ENCODE measurements at places on chromosomes 7 and 10. TPM values are rescaled to one million over a fixed set of nuclear protein-coding genes. Genes with fewer than 3 reads are reported as not detected.
A peak's percentile ranks its signal among the peaks of the same experiment; 100 is the strongest.

ASZ1 gene
- total RNA-seq, result not detected

PDE6C gene
- total RNA-seq, result not detected

GIMAP5 gene
- total RNA-seq, result 32.1 TPM

ODAD2 gene
- total RNA-seq, result 0.22 TPM

GRID2IP gene
- 0.12 TPM for total RNA-seq

CPED1 gene
- total RNA-seq, result not detected

STEAP4 gene
- not detected for total RNA-seq

HGF gene
- not detected for total RNA-seq

SEMA4G gene
- total RNA-seq, result 0.48 TPM

XPNPEP1 gene
- total RNA-seq, result 52.2 TPM

SORBS1 gene
- total RNA-seq, result 0.77 TPM

GSTO2 gene
- 3.6 TPM for total RNA-seq

MNX1 gene
- total RNA-seq, result not detected

GIMAP4 gene
- 180 TPM for total RNA-seq

ZNF467 gene
- 0.93 TPM for total RNA-seq

WEE2 gene
- not detected for total RNA-seq

DNA sequence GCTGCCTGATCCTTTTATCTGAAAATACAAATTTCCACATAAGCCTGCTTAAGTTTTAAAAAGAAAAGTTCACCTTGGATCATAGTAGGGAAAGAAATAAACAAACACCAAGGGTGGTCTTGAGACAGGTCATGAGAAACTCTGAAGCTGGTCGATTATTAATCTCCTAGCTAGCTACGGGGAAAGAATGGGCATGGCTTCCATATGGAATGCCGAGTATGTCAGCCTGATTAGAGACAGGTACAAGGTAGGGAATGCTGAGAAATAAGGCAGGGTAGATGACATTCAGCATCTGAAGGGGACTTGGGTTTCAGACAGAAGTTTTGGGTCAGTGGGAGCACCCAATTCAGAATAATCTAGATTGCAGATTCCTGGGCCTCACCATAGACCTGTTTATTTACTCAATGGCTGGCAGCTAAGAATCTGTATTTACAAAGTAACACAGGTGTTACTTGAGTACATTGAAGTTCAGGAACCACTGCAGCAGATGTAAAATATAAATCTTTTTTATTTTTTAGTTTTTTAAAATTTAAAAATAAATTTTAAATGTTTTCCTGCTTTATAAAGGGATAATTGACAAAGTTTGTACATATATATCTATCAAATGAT is 49.0 kb downstream of the SCIN start:
- DNase-seq, result no peak

DNA sequence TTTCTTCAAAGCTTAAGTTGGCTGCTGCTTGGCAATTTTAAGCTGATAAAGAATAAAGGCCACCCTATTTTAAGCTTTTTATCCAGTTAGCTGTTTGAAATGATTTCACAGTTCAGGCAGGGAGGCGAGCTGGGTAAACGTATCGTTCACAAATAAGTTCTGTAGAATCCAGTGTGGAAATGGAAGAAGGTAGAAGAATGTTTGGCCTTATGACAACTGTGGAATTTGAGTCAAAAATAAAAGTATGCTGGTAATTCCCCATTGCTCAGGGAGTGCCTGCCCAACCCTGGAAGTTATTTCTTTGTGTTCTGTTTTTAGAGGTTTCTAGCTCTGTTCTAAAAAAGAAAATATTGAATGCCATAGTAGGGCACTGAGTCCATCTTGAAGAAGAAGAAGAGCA is 113.1 kb downstream of the ARL4A start:
- no peak for DNase-seq

DNA sequence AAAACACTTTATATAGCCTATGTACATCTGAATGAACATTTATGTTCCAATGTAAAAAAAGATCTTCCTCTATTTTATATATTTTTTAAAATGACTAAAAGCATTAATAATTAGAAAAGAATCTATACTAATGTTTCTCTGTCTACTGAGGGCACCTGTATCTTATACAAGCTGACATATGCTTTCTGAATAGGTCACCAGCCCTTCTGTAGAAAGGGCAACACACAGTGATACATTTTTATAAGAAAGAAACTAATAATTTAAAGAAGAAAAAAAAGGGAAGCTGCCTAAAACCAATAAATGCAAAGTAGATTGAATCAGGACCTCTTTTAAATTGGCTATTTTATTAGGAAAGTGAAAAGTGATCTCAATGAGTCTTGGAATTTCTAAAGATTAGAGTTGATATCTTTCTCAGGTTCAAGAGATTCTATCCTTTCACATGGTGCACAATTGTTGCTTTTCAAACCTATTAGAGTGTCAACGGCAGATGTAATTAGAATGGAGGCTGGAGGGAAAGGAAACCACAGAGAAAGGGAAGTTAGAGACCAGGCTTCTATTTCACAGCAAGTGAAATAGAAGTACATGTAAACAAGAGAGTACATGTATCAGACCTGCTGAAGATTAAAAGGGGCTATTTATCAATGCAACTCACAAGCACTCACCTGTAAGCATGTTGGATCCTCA is 6.3 kb downstream of the MTPN start:
- DNase-seq, result no peak

DNA sequence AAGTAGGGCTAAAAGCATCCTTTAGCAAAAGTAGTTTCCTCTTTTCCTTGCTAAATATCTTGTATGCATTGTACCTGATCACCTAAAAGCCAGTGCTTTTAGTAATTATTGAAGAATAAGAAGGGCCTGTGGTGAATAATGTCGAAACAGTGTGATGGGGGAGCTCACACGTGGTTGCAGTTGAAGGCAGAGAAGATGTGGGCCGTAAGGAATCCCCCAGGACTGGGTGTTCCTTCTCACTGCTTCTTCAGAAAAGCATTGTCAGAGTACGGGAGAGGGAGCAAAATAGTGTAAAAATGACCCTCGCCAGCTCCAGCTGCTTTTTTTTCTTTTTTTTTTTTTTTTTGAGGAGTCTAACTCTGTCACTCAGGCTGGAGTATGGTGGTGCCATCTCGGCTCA is 201.1 kb downstream of the NSUN6 start:
- no peak for DNase-seq

DNA sequence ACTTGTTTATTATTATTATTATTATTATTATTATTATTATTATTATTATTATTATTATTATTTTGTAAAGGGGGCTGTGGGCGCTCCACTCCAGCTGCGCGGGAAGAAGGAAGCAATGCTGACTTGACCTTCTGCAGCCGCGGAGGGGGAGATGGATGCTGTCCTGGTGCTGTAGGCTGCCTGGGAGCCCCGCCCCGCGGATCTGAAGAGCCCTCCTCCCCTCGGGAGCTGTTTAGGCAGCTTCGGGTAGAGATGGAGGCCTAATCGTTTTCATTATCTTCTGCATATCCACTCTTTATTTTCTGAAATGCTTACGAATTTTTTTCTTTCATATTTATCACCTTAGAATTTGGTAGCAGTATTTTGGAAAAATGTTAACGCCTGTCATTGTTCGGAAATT is 101.2 kb upstream of the KLF6 start:
- no peak for DNase-seq

- no peak for DNase-seq
Observed at GRCh38 chr7:159042103-159042502, 102.6 kb downstream of the VIPR2 start.

GRCh38 chr10:110803830-110804338 is 67.8 kb upstream of the PDCD4 start:
- peak; percentile 59 for DNase-seq

DNA sequence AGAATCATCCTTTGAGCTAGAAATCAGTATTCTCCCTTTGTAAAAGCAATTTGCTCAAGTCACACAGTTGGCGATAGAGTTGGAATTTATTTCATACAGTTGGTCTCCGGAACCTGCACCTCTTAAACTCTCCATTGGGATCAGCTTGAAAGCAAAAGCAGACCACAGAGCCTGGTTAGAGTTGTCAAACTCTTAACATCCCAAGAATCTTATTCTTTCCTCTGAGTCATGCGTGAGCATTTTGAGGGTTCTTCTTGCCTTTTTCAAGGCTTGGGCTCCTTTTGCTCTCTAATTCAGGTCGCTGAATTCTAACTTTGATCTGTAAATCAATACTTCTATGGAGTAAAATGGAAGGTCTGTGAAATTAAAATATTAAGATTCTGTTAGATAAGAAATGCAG is 19.6 kb upstream of the SCIN start:
- DNase-seq, result no peak

DNA sequence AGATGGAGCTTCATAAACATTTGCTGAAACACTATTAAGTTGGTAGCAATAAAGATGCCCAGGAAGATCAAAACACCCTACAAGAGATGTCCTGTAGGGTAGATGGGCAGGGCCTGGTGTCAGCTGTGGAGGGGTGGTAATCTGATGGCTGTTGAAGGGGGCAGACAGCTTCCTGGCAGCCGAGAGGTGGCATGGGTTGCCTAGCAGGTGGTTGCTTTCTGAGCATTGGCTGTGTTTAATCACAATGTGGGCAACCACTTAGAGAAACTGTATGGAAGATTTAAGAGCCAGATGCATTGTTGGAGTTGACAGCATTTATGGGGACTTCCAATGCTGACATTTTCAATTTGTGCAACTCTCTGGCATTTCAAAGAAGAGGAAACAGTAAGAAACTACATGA is 79.9 kb upstream of the SLC26A5 start:
- DNase-seq, result no peak

- peak; percentile 67 for DNase-seq
Observed at GRCh38 chr10:17257466-17258321, 29.7 kb downstream of the VIM start.

DNA sequence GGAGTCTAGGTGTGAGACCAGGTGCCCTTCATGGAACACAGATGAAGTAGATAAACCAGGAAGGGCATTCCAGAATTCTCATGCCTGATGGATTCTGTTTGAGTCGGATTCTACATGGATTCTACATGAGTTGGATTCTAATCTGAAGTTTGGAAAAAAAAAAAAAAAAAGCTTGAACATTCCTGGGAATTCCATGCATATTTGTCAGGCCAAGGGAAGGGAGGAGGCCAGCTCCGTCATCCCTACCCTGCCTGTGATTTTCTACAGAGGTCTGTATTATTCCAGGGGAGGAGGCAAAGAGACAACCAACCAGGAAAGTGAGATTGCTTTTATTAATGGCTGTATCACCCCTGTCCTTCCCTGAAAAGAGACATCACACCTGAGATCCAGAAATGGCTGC is 27.8 kb upstream of the EBLN1 start:
- DNase-seq, result no peak

DNA sequence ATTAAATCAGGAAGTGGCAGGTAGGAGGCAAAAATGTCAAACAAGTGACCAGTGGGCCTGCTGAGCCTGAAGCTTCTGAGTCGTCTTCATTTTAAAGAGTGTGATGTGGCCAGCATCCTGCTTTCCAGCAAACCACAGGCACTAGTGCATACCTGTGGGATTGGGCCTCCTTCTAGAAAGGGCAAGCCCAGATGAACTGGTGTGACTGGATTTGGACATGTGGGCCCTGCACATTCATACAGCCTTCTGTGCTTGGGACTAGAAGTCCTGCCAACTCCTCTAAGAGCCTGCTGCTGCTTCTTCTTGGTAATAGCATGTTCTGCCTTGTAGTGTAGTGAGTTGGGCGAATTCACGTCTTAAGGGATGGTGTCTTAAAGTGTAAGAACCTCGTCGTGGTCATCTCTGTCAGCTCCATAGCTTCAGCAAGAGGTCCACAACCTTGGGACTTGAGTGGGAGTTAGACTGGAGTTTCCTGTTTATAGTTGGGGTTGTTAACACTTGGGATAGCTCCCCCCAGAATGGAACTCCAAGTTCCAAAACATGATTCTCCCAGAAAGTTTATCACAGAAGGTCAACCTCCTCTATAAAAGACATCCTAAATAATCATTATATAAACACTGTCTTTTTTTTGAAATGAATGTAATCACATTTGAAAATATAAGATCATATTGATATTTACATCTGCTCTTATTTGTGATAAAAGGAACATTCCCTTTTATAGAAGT is 11.2 kb downstream of the BMPER start:
- no peak for DNase-seq

DNA sequence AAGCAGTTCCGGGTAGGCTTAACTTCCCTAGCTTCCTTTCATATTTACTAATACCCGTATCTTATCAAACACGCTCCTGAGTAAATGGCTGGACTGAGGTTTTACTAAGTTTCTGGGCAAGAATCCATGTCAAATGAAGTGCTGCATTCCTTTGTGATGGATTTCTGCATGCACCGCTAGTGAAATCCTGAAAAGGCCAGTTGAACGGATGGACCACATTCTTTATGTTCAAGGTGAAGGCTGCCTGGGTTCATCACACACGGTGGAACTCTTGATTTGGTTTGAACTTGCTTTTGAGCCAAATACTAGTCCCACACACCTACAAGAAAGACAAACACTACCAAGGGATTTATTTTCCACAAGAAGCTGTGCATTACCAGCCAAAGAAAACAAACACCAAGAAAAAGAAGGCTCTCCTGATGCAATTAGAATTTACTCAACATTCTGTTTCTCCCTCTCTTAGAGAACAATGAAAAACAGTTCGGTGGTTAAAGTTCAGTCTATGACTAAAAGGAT is 255.0 kb upstream of the SEMA3C start:
- no peak for DNase-seq

DNA sequence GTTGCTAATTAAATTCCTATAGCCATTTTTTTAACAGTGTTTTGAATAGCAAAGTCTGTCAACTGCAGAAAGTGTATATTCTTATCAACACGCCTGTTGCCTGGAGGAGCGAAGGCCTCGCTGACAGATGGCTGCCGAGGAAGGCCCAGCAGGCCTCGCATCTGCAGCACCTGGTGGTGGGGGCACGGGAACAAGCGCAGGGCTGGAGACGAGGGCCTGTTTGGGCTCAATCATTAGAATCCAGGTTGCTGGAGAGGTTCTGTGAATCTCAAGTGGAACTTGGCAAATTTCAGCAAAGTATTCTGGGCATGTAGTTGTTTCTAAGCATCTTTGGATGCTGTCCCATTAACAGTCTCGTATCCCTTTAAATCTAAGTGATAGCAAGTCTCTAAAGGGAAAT is 66.1 kb upstream of the FAM204A start:
- DNase-seq, result no peak

GRCh38 chr10:21526860-21527597 is 1.5 kb upstream of the SKIDA1 start:
- peak; percentile 42 for DNase-seq

- no peak for DNase-seq
Observed at GRCh38 chr7:130396109-130396508, 15.8 kb downstream of the CPA1 start.
